Urinary bladder (tissue), 4 donors: ENCODE measurements at places on chromosomes 16 and 17. TPM values are rescaled to one million over a fixed set of nuclear protein-coding genes. Genes with fewer than 3 reads are reported as not detected.

- no peak for DNase-seq
Observed at GRCh38 chr16:85025781-85026653, 1.6 kb upstream of the KIAA0513 start.

- DNase-seq, result no peak
Observed at GRCh38 chr16:72270531-72270930, 98.6 kb upstream of the PMFBP1 start.

- no peak for DNase-seq
Observed at GRCh38 chr17:39198186-39198566, 707 bp upstream of the CACNB1 start.

DNA sequence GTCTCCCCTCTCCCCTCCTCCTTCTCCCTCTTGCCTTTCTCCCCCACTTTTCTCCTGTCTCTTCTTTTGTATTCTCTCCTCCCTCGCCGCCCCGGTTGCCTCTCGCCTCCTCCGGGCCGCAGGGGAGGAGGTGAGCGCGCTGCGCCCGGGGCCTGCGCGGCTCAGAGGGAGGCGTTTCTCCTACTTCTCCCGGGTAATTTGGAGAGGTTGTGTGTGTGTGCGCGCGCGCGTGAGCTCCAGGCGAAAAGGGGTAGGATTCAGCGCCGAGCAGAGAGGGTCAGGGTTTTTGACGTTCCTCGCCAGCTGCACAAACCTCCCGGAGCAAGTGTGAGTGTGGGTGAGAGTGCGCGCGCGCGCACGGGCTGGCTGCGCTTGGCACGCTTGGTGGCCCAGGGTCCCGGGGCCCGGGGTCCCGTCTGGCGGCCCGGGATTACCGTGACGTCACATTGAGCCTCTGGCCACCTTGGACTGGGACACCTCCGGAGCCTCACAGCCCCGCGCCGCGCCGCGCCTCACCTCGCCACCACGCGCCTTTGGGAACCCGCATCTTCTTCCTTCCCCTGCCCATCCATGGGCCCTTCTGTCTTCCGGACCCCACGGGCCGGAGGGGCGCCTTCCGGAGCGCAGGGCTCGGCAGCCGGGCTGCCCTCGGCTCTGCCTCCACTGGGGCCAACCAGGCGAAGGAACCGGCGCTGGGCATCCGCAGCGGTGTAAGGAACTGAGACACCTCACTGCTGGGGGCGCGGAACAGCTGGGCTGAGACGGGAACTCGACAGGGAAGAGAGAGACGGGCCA lies 479 bp downstream of the IRX6 start:
- DNase-seq, result no peak

GRCh38 chr17:57441270-57441600 lies 184.9 kb downstream of the MSI2 start:
- DNase-seq, result no peak

DNA sequence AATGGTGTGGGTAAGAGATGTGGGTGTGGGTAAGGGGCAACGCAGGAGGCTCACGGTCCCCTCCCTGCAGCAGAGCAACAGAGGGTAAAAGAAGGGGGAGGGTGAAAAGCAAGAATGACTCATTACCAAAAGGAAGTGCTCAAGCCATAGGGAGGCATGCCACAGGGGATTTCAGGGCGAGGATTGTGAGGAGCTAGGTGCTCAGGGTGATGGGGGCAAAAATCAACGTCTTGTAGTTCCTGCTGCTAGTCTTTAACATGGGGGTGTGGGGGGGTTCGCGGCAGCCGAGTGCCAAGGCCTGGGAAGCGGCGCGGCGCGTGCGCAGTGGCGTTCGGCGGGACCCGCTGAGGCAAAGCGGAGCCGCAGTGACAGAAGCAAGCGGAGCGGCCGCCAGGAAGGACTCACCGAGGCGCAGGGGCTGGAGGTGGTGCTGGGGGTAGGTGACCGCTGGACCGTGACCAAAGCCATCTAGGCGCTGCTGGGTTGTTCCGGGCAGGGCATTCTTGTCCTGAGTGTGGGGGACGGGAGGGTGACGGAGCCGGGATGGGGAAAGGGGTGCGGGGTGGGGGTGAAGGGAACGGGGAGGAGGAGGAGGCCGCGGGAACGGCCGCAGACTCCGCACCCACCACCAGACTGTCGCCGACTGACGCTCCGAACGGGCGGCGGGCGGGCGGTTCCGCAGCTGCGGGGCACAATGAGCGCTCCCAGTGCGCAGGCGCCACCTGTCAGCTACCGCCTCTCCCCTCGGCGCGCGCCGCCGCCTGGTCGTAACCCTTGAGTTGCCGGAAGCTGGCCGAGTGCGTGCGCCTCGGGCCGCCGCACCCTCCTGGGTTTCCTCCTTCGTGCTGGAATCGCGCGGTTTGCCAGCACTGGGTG lies at the start of gene SSH2:
Gene SSH2 (minus strand): TSS at position 696 of the 876 bp plus-strand sequence. CDS start 228 bp downstream, at position 468.
- peak; percentile 62 for DNase-seq

GRCh38 chr16:75251280-75252048 lies at the start of gene BCAR1:
Gene BCAR1 (minus strand): TSS chr16:75251624. CDS start chr16:75251482, 142 bp downstream.
- DNase-seq, result peak; percentile 56

DNA sequence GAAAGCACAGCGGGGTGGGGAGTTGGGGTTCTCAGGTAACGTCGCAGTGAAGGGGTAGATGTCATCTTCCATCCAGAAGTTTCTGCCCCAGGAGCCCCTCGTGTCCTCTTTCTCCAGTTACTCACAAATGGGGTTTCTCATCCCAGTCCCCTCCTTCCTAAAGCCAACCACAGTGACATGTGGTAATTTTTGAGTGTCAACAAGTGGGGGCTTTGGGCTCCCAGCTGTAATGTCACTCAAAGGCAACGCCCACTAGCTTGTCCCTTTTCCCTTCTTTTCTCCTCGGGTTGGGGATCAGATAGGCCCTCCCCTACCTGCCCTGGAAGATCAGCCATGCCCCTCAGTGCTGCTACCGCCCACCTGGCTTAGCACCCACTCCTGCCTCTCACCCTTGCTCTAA lies 14.4 kb downstream of the IRX5 start:
- no peak for DNase-seq

DNA sequence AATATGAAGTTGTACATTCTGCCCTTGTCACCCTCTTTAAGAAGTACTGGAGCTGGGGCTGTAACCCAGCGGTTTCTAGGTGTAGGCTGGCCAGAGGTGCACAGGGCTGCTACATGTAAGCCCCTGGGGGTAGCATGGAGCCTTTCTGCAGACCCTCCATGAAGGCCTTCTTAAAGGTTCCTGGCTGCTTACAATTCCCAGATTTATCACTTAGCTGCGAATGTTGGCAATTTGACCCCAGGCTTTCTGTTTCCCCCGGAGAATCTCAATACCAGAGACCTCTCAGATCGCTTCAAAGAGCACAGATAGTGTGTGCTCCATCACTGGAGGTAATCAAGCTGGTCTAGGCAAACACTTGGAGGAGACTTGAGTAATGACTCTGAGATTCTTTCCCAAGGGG lies 309.4 kb downstream of the CBLN1 start:
- DNase-seq, result no peak

GRCh38 chr17:8413328-8413727 lies 15.7 kb upstream of the RNF222 start:
- DNase-seq, result no peak

DNA sequence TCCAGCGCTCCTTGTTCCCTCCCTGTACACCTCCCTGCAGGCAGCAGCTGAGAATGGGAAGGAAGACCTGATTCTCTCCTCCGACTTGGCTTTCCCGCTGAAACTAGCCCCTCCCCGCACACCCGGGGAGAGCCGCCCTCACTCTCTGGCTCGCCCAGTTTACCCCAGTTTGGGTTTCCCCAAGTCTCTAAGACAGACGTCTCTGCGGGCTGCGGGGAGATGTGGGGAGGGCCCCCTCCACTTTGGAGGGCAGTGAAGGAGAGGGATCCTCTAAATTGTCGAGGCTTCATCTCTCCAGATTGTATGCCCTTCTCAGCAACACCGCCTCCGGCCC lies 797 bp downstream of the GRB7 start:
- DNase-seq, result no peak

DNA sequence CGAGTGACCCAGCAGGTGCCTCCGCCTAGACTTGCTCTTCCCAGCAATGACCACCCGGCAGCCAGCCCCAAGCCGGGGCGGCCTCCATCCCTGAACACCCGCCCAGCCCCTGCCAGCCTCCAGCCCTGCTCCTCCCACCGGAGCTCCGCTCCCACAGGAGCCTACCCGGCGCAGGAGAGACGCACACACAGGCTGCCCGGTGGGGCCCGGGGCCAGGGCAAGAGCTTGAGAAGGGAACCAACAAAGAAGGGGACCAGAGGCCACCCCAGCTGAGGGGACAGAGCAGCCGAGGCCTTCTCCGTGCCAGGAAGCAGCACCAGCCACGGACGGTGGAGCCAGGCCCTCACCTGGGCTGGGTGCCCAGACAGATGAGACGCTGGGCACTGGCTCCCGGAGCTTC lies 13.8 kb downstream of the PKD1 start:
- no peak for DNase-seq

- no peak for DNase-seq
Observed at GRCh38 chr17:10631048-10631700, 25.9 kb downstream of the MYH3 start.

DNA sequence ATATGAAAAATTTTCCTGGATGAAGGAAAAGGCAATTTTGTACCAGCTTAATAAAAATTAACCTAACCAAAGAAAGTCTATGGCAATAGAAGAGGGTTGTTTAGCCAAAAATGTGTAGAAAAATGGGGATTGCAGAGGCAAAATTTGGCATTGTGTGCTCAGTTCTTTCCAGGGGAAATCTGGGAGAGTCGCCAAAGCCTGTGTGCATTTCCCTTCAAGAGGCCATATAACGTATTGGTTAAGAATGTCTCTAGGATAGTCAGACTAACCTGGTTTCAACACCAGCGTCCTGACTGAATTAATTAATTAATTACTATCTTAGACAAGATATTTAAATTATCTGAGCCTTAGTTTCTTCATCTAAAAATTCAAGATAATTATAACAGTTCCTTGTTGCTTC lies 44.8 kb upstream of the HLF start:
- DNase-seq, result no peak

- no peak for DNase-seq
Observed at GRCh38 chr16:66402166-66402565, 24.9 kb upstream of the BEAN1 start.

GRCh38 chr16:2828876-2829430 lies 1.1 kb upstream of the ZG16B start:
- DNase-seq, result no peak

- no peak for DNase-seq
Observed at GRCh38 chr17:42669977-42670788, 6.6 kb downstream of the PLEKHH3 start.

DNA sequence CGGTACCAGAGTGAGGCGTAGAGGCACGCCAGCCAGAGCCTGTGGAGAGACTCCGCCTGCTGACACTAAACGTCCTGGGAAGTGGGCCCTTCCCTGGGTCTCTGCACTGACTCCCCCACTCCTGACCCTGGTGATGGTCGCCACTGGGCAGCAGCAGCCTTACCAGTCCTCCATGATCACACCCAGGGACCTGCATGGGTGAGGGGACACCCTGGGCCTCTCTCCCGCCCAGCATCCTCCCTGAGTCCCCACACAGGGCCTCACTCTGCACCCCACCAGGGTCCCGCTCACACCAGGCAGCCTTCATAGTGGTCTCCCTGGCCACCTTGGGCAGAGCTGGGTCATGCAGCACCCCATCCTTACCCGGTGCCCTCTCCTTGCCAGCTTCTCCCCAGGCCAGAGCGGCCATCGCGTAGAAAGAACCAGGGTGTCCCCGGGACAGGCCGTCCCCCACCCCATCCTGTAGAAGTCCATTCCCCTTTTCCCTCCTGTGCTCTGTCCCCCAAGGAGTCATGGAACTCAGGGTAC lies 10.7 kb downstream of the RGS11 start:
- no peak for DNase-seq

DNA sequence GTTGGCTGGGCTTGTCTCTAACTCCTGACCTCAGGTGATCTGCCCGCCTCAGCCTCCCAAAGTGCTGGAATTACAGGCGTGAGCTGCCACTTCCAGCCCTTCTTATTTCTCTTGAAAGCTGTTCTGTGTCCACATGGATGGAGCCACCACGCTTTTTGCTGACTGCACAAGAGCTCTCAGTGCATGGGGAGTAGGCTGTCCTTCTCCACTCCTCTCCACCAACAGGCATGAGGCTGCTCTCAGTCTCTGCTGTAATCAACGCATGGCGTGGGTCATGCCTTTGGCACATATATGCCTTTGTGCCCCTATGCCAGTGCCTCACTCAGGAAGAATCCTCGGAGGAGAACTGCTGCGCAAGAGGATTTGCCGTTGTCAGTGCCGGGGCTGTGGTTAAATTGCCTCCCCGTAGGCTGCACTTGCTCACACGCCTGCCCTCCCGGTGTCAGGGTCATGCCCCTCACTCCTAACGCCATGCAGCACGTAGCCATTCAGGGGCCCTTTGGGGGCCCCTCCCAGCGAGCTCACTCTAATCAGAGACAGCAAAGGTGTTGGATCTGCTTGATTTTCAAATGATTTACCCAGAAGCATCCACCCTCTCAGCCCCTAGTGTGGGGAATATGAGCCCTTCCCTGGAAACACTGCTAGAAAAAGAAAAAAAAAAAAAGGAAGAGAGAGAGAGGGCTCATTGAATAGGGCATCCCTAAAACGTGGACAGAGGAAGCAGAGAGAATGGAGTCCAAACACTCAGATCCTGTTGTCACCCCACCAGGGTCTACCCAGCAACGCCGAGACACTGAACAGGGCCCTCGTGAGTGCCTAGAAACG lies 47.5 kb upstream of the ZCCHC14 start:
- DNase-seq, result no peak

- DNase-seq, result no peak
Observed at GRCh38 chr16:89190150-89190958, 10.0 kb downstream of the SLC22A31 start.

- DNase-seq, result no peak
Observed at GRCh38 chr17:81394377-81394920, 808 bp upstream of the BAHCC1 start.

DNA sequence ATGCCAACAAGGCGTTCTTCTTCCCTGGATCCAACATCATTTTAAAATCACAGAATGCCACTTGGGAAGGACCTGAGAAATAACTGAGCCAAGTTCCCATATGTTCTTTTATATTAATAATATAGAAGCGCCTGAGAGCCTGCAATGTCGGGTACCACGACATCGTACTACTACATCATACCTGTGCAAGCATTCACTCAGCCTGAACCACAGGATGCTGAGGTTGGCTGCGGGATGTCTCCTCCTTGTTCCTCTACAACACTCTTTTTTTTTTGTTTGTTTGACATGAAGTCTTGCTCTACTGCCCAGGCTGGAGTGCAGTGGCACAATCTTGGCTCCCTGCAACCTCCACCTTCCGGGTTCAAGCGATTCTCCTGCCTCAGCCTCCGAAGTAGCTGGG lies 2.1 kb upstream of the ATP2C2 start:
- DNase-seq, result no peak

GRCh38 chr16:88365244-88365865 lies 17.4 kb upstream of the ZNF469 start:
- DNase-seq, result no peak

- no peak for DNase-seq
Observed at GRCh38 chr16:12119562-12119961, 143.0 kb downstream of the SNX29 start.

GRCh38 chr17:82970818-82971590 lies 108.4 kb upstream of the METRNL start:
- DNase-seq, result no peak

SMTNL2 gene
- 8.0 TPM for total RNA-seq

TMC8 gene
- 2.7 TPM for total RNA-seq

GEMIN4 gene
- 7.3 TPM for total RNA-seq

NUBP1 gene
- 19.2 TPM for total RNA-seq

KRTAP2-2 gene
- total RNA-seq, result not detected

EPN3 gene
- 4.4 TPM for total RNA-seq

ZNF688 gene
- total RNA-seq, result 10.0 TPM

TEKT5 gene
- total RNA-seq, result 0.32 TPM

PPY gene
- total RNA-seq, result not detected

MT1A gene
- not detected for total RNA-seq

SLC35G6 gene
- not detected for total RNA-seq

SLC13A2 gene
- total RNA-seq, result not detected

CASKIN2 gene
- 11.1 TPM for total RNA-seq

SLC5A11 gene
- not detected for total RNA-seq
